ENCODE measurements at places on chromosomes 3 and 15. TPM values are rescaled to one million over a fixed set of nuclear protein-coding genes. Genes with fewer than 3 reads are reported as not detected.

- no peak for DNase-seq
Observed at GRCh38 chr3:114308830-114309229, 15.0 kb downstream of the TIGIT start.

DNA sequence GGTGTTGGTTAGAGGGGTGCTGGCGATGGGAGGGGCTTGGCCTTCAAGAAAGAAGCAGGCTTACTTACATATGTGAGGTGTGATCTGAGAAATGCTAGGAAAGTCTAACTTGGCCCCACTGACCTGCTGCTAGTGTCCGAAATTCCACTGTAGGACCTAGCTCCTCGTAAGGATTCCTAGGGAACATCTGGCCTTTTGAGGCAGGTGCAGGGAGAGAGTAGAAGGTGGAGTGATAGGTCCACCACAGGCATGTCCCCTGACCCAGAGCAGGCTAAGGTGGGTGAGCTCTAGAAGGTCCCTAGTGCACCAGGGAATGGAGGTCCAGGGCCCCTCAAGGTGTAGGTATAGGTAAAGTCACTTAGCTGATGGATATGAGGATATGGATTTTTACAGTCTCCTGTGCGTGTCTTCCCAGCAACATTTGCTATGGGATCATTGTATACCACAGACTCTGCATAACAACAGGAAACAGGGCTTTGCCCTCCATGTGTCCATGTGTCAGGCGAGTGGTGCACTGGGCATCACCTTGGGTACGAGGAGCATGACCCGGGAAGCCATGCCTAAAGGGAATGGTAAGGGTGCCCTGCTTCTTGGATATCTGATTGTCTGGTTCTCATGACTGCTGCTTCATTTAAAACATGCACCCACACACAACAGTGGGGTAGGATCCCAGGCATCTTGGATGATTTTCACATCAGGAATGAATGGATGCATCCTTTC lies 32.6 kb downstream of the POMGNT2 start:
- DNase-seq = no peak

- no peak for DNase-seq
Observed at GRCh38 chr3:11240496-11240895, 31.7 kb upstream of the ATG7 start.

DNA sequence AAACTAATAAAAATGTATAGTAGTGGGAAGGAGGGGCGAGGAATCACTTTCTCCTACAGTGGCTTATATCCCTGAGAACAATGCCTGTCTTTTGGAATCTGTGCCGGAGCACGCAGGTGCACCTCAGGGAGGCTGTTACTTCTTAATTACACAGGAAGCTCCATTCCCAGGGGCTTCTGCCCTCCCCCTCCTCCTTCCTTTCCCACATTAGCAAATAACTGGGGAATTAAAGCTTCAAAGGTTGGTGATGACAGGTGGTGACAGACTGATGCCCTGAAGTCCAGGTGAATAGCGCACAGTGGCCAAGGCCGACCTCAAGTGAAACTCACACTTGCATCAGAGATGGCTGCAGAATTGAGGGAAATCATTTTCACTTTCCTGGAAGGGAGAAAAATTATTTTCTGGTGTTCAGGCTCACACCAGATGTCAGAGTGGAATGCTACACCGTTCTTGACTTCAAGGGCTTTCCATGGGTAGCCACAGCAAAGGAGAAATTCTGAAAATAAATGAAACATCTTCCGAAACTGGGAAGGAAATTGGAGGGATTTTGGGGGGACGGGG lies 3.7 kb downstream of the GRAMD2A start:
- DNase-seq = no peak

GRCh38 chr3:171157286-171157685 lies 130.8 kb upstream of the SLC2A2 start:
- no peak for DNase-seq

GRCh38 chr3:186587183-186587582 lies 16.7 kb downstream of the DNAJB11 start:
- DNase-seq = no peak

- DNase-seq = no peak
Observed at GRCh38 chr15:66134284-66134683, 119.3 kb downstream of the MEGF11 start.

DNA sequence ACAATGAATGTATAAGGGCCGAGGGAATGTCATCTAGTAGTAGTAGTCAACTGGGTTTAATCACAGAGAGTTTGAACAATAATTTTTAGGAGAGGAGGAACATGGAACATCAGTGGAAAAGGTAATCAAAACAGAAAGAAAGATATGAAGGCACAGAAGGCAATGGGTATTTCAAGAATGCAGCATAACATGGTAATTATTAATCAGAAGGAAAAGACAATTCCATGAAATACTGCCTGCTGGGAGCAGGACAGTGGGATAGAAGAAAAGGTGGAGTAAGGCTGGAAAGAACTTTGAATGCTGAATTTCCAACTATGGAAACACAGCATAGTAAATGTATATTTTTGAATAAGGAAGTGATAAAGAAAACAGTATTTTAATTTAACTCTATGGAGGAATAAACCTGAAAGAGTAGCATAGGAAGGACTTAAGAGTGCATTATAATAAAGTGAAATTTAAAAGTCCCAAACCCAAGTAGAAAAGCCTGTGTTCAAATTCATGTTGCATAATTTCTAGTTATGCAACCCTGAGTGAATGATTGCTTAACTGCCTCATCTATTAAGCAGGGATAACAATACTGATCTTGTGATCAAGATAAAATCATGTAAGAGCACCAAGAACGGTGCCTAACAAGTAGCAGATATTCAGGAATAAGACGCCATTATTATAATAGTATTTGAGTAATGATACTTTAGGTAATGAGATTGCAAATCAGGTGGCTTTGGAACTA lies 357.7 kb downstream of the TBC1D5 start:
- DNase-seq = no peak

DNA sequence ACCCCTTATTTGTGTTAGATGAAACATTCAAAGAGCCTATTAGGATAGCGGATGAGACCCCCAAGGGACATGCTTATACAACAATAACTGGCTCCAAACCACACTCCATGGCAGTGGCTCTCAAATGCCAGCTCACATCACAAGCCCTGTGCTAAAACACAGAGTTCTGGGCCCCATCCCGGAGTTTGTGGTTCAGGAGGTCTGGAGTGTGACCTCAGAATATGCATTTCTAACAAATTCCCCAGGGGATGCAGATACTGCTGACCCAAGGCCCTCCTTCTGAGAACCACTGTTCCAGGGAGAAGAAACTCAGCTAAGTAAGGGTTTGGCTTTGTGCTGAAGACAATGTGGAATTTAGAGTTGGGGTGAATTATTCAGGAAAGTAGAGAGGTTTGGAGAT lies 3.6 kb downstream of the CCRL2 start:
- no peak for DNase-seq

- DNase-seq = no peak
Observed at GRCh38 chr3:74387111-74387735, 227.2 kb downstream of the CNTN3 start.

DNA sequence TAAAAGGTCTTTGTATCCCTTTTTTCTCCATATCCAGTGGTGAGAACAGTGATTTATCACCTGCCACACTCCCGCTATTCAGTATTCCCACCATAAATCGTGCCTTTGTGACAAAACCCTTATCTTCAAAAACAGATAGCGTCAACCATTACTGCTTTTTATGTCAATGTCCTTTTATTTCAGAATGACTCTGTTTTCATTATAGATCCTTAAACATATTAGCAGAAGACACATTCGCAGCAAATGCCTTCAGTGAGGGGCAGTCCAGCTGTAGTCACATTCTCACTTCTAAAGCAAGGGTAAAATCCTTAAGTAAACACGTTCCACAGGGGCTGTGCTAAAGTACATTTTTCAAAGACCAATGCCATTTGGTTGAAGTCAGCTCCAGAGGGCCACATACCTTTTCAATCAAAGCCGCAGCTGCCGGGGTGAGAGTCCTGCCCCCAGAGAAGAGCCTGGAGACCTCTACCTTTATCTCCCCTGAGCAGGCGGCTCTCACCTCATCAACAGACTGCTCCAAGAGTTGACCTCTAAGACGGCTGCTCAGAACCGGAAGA lies 53.4 kb downstream of the PDZRN3 start:
- DNase-seq = no peak

- DNase-seq = peak; percentile 83
Observed at GRCh38 chr3:166455744-166456143, 618.5 kb upstream of the BCHE start.

GRCh38 chr3:47747558-47747957 lies 34.1 kb downstream of the SMARCC1 start:
- no peak for DNase-seq

- no peak for DNase-seq
Observed at GRCh38 chr15:80431635-80432344, 27.6 kb downstream of the ARNT2 start.

- no peak for DNase-seq
Observed at GRCh38 chr15:81941479-81941878, 104.3 kb downstream of the MEX3B start.

GRCh38 chr3:36945333-36945980 lies 603 bp upstream of the TRANK1 start:
- DNase-seq = no peak

GRCh38 chr3:39505866-39506742 lies 38.6 kb downstream of the MOBP start:
- no peak for DNase-seq

DNA sequence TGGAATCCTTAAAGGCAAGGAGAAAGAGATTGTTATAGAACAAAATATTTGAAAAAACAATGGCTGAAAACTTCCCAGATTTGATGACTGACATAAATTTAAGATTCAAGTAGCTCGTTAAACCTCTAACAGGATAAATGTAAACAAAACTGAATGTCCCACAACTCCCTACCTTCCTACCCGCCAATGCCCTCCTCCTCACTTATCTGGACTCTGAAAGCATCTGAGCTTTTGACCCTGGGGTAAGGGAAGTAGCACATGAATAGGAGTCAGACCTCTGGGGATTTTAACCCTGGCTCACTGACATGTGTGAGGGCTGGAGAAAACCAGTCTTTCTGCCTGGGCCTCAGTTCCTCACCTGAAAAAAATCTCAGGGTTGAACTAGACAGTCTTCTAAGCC lies 26.9 kb downstream of the CYP19A1 start:
- DNase-seq = no peak

The PRRT3 gene
- 3.8 TPM for total RNA-seq

The AMT gene
- total RNA-seq = 0.32 TPM

The IL12A gene
- 0.25 TPM for total RNA-seq

The PSTPIP1 gene
- total RNA-seq = not detected

The ST6GAL1 gene
- 0.47 TPM for total RNA-seq

The TUSC7 gene
- not detected for total RNA-seq

All from M059J (cell line).